NCI-H1694 treated with DMSO at 0.1 percent for 48 hours (cell line): ENCODE measurements at places on chromosomes 7 and 10.

- DNase-seq = no peak
These were observed 19.6 kb upstream of the NFKB2 start for GRCh38 chr10:102375867-102376266.

DNA sequence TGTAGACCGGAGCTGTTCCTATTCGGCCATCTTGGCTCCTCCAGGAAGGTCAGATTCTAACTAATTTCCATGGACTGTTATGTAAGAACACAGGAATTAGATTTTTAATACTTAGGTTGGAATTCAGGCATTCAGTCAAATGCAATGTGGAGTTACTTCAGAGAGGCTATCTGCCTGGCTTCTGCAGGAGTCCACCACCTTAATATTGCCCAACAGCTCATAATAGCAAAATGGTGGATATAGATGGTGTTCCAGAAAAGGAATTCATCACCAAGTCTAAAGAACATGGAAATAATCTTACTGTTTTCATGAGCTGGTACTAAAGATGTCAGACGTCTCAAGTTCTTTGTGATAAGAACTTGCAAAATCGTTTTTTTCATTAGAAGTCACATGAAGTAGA lies 39.5 kb downstream of the CRHR2 start:
- DNase-seq = no peak

- peak; percentile 53 for DNase-seq
These were observed 260.5 kb upstream of the CACNA2D1 start for GRCh38 chr7:82704121-82704520.

GRCh38 chr7:142231716-142232115 lies 26.1 kb downstream of the PRSS58 start:
- DNase-seq = no peak

GRCh38 chr10:1375346-1376170 lies 319.4 kb downstream of the WDR37 start:
- DNase-seq = no peak

DNA sequence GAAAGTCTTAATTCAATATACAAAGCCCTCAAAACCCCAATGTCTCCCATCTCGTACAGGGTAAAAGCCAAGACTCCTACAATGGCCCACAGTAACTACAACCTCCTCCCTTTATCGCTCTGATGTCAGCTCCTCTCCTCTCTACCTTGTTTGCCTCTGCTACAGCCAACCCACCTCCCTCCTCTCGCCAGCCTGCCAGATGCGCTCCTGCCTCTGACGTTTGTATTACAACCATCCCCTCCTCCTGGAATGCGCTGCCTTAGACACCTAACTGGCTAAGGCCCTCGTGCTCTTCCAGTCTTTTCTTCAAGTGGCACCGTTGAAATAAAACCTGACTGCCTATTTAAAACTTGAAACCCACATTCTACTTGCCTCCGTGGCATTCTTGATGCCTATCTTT lies 115.3 kb upstream of the MYO3A start:
- DNase-seq = no peak

DNA sequence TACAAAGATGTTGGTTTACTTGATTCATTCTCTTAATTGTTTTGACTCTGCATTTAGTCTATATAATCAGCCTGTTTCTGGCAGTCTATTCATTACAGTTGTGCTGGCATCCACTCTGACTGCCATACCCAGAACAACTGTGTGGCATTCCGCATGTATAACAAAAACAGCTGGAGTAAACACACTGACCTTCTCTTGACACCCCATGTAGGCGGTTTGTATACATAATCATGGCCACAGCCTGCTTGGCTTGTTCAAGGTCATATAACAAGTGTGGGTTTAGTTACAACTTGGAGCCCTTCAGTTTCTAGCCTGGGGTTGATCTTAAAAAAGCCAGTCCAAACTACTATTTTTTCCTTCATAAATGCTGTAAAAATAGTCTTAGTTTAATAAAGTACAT lies 70.9 kb downstream of the MBL2 start:
- DNase-seq = no peak

DNA sequence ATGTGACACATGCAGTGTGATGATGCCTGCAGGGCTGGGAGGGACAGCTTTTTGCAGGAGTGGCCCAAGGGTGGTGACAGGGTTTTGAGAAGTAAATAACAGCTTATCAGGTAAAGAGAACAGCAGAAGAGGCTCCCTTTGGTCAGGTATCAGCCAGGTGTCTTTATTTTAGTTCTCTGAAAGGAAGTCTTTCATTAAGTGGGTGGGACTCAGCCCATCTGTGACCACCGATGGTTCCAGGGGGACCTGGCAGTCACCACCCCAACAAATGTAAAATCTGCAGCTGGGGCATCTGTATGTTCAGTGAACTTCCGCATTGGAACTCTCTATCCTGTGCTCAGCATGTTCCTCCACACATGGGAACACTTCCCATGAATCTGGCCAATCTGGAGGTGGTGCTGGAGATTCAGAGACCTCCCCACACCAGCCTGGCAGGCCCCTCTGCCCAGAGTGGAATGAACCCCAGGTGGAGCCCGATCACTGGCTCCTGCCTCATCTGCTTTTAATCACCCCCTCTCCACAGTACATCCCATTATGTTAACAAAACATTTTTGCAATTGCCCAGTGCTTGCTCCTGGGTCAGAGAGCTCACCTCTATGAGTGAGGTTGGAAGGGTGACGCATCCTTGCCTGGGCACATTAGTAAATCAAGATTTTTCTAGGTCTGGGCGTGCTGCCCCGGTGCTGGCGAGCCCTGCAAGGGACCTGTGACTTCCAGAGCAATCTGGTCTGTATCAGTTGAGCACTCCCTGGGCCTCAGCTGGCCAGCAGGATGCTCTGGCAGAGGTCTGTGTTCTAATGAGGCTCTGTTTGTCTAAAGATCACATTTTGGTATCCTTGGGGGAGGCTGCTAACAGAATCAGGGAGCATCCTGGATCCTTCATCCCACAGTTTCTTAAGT lies 140.4 kb upstream of the GDF10 start:
- DNase-seq = no peak

DNA sequence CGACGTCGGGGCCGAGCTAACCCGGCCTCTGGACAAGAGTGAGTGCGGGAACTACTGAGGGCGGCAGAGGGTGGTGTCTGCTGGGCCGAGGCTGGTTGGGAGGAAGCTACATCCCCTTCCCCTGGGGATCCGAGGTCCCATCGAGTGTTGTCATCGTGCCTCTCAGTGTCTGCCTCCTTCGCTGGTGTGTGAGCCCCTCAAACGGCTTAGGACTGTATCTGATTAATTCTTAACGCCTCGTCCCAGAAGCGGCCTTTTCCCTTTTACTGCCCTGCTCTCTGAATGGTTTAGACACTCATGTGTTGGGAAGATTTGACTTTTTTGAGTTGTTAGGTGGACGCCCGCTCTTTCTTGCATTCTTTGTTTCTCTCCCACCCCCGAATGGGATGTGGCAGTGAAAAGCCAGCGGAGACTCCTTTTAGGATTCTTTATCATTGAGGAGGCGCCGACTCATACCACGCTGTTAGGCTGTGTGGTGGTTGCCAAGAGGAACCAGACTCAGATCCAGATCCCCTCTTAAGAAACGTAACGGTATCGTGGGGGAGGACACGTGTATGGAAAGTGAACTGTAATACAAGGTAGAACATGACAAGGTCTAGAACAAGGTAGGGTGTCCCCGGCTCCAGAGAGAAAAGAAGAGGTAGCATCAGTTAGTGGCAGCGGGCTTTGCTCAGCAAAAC lies 631 bp downstream of the SUPV3L1 start:
- DNase-seq = no peak

DNA sequence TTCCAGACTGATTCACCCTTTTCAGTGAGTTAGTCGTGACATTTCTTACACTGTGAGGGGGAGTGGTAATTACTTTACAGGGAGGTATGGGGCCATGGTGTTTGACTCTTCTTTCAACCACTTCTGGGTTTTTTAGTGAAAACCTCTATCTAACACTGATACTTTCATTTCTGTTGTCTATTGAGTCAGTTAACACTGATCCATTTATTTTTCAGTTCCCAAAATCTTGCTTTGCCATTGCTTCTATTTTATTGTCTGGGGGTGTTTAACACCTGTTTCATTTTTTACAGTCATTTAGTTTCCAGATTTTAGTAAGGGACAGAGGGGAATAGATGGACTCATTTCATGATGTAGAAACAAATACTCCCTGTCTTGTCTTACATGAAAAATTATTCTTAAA lies 61.5 kb downstream of the HELLS start:
- DNase-seq = no peak
